Fibroblast of the conjunctiva (primary cell): ENCODE measurements at places on chromosomes 7 and 10.
A peak's percentile ranks its signal among the peaks of the same experiment; 100 is the strongest.

GRCh38 chr10:106711313-106711906, 453.1 kb downstream of the SORCS1 start:
- peak; percentile 14 for DNase-seq

GRCh38 chr7:5622286-5622685, 159.2 kb downstream of the RNF216 start:
- DNase-seq = no peak

DNA sequence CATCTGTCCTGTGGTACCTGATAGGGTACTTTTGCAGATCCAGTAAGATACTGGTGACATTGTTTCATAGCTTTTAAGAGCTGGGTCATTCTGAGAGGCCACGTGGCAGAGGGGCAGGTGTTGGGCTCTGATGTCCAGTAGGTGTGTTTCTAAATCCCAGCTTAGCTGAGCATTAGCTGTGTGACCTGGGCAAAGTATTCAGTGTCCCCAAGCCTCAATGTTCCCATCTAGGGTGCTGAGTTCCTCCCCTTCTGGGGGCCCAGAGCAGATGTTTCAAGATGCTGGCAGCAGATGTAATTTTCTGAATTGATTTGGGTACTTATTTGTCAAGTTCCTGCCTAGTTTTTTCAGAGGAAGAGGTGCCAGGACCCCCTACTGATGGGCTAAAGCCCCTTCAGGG, 52.9 kb downstream of the NEURL1 start:
- DNase-seq = no peak

DNA sequence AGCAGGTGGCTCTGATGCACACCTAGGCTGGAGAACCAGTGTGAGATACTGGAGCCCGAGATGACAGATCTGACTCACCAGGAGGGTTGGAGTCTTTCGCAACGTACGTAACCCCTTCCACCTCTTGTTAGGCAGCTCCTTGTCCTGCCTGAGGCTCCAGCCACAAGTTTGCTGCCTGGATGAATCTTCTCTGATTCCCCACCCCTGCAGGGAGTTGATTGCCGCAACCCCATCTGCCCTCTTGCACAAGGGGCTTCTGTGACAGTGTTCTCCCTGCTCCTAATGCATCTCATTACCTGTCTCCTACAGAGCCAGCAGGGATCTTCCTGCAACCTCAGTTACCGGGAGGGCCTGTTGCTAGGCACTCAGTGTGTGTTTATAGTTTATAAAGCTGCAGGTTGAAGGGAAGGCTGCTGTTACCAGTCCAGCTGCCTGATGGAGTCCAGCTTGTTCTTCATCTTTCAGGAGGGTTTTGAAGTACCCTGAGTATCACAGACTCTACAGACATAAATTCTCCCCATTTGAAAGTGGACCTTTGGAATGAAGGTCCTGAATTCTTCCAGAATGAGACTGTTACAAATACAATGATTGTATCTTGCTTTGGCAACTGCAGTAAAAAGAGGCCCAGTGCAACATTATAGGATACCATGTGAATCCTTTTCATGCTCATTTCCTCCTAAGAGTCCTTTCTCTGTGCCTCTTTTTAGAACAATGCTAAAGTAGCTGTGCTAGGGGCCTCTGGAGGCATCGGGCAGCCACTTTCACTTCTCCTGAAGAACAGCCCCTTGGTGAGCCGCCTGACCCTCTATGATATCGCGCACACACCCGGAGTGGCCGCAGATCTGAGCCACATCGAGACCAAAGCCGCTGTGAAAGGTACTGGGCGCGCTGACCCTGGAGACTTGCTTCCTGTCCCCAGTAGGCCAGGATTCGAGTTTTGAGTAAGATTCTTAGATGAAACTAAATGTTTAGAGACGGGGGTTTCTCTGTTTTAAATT, 6.5 kb downstream of the MDH2 start:
- DNase-seq = no peak

GRCh38 chr7:80659120-80660055, 20.9 kb downstream of the CD36 start:
- peak; percentile 33 for DNase-seq

GRCh38 chr10:129601737-129602136, 134.7 kb downstream of the MGMT start:
- DNase-seq = no peak

- no peak for DNase-seq
Measured at GRCh38 chr10:96287392-96288105, 16.2 kb upstream of the BLNK start.

GRCh38 chr7:133869556-133869955, 257.6 kb upstream of the LRGUK start:
- no peak for DNase-seq

DNA sequence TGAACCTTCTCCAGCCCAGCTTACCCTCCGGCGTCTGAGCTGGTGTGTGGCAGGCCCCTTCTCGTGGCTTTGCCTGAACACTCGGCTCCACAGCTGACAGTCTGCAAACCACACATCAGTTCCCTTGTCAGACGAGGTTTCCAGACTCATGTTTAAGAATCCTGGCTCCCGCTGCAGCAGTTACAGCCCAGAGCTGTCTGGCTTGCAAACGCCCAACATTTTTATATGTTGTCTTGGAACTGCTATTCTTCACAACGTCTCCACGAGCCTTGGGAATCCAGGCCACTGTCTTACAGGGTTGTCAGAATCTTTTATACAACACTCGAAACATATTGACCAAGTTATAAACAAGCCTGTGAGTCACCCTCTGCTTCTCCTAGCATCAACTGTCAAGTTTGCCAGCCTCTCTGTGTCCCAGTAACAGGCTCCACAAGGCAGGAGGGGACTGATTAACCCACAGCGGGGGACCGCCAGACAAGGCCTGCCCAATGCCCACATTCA, 68.1 kb downstream of the TNS3 start:
- no peak for DNase-seq

- DNase-seq = no peak
Measured at GRCh38 chr10:124470544-124471434, 9.2 kb downstream of the LHPP start.

DNA sequence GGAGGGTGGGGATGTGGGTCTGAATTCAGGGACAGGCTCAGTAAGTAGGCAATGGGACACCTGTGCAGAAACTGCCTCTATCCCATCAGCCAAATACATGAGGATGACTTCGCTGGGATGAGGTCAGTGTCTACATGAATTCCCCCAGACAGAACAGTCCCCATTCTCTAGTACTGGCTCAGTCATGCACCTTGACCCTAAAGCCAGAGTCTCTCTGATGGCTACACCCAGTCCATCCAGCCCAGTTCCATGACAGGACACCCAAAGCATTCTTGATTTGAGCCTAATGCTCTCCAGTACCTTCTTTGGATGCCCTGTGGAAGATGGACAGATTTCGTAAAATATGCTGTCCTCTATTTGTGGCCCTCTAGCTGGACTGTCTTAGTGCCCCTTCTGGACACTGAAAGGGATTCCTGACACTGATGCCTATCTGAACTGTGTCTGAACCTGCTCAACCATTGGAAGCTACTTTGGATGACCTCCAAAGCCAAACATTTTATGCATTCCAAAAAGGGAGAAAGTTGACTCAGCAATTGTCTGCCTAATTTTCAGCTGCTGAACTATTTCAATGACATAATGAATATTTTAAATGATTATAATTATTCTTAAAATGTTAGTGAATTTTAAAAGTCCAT, 14.6 kb downstream of the SFRP4 start:
- no peak for DNase-seq

DNA sequence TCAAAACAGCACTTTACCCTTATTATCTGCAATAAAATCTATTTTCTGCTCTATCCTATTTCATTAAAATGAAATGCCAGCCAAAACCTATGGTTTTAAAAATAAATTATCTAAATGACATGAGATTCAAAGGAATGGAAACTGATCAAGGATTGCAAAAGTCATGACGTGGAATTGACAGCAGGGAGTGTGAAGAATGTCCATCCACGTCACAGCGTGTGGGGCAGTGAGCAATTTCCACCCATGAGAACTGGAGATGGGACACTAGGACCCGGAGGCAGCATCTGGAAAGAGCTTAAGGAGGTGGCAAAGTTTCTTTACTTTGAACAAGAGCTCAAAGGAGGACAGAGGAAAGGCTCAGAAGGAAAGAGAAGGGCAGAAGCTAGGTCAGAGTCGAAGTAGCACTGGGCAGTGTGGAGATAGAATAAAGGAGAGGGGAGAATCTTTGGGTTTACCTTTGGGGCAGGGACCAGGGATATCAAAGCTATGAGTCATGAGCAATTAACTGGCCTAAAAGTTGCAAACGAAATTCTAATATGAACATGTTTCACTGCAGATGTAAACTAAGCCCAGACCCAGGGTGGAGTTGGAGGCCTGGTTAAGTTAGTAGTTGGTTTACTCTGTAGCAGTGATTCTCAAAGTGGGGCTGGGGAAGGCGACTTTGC, 24.9 kb upstream of the STK17A start:
- no peak for DNase-seq

DNA sequence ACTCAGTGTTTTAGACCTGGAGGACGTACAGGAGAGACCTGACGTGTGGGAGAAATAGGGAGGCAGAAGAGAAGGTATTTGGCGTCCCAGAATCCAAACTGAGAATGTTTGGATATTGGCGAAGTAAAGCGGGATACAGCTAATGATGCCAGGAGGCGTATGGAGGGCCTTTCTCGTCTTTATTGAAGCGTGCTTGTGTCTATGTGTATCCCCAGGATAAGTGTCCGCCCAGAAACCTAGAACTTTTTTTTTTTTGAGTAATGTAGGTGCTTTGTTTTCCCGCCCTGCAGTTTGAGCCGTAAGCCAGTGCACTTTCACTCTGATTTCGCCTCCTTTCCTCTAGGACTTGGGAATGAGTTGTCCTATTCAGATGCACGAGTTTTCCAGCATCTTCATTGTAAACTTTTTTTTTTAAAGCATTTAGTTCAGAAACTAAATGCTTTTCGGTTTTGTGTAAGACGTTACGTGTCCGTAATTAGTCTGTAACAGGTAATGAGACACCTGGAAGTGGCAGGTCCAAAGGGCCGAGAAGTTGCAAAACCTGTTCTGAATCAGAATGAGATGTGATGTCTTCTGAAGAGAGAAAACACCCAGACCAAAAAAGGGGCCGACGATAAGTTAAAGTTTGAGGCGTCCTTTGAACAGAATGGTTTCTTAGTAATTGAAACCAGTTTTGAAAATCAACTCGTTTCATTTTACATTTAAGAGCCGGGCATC, 746 bp downstream of the ARL5B start:
- no peak for DNase-seq

GRCh38 chr7:132398253-132398925, 177.9 kb downstream of the PLXNA4 start:
- DNase-seq = no peak

GRCh38 chr10:33391611-33392465, 57.4 kb upstream of the NRP1 start:
- DNase-seq = no peak

GRCh38 chr10:58322072-58322834, 12.6 kb upstream of the UBE2D1 start:
- no peak for DNase-seq

DNA sequence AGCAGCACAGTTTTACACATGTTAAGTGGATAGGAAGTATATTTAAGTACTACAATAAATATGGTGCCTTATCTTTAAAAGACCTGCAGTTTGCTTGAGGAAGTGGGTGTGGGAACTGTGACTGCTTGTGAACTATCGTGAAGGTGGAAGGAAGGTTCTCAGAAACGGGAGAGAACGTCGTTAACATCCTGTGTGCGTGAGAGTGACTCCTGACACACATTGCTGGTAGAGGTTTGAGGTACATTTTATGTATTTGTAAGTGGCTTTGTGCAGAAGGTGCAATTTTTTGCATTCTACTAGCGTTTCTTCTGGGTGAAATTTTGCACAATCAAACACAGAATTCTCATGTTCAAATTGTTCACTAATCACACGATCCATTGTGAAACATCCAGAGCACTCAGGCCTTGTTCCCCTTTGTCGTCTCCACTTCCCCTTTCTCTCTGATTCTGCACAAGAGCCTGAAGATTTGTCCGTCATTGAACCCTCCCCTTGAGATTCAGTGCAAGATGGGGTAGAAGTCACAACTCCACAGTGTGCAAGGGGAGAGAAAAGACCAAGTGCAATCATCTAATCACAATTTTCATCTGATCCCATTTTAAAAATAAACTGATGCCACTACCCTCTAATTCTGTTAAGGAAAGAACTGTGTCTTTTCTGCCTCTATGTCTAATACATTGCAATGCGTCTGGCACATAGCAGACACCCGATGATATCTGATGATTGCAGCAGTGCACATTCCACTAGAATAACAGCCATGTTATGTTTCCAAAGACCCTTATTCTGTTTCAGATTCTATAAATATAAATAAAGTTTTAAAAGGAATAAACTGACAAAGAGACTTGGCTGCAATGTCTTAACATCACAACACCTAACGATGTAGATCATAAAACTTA, 279.9 kb downstream of the NEBL start:
- no peak for DNase-seq

GRCh38 chr10:12902135-12902572, 99.4 kb downstream of the CCDC3 start:
- peak; percentile 21 for DNase-seq

DNA sequence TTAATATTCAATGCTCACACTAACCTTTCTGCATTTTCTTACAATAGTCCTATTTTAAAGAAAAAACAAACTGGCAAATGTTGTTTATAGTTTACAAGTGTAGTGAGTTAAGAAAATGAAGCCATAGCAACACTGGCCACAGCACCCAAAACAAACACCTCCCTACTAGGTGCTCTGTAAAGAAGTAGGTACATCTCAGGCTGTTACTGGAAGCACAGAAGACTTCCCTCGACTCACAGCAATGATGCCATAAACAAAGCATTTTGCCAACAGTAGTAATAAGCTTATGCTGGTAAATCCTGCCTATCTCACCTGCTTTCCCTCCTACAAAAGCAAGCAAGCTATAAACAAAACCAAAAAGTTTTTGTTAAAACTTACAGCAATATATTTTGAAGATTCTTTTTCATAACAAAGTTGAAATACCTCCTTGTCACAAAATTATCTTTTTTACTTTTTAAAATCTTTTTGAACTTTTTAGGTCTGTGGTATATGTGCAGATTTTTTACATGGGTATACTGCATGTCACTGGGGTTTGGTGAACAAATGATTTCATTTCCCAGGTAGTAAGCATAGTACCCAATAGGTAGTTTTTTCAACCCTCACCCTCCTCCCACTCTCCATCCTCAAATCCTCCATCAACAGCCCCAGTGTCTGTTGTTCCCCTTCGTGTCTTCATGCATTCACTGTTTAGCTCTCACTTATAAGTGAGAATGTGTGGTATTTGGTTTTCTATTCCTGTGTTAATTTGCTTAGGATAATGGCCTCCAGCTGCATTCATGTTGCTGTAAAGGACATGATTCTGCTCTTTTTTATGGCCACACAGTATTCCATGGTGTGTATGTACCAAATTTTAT, 28.4 kb downstream of the COA1 start:
- DNase-seq = no peak

DNA sequence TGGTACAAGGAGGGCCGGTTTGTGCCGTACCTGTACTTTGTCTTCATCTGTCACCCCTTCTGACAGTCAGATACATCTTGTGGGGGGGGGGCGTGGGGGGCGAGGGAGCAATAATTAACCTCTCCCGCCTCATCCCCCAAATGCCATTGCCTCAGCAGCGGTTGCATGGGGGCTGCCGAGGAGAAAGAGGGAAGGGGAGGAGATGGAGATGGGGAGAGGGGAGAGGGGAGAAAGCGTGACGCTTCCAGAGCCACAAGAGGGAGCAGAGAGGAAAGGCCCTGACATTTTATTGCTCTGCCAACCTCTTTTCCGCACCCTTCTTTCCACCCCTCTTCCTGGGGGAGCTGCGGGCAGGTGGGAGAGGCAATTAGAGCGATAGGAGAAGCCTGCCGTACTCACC, 11.8 kb downstream of the KAZALD1 start:
- DNase-seq = no peak
